ENCODE measurements at places on chromosomes 5 and 9. TPM values are rescaled to one million over a fixed set of nuclear protein-coding genes. Genes with fewer than 3 reads are reported as not detected.

Gene PRDM12
- total RNA-seq: not detected

Gene RANBP6
- 9.5 TPM for total RNA-seq

Gene EIF4E1B
- total RNA-seq: not detected

Gene DOCK2
- 14.5 TPM for total RNA-seq

Gene ARRDC3
- total RNA-seq: 54.6 TPM

Gene PARP8
- total RNA-seq: 14.4 TPM

All from esophagus squamous epithelium (tissue), 5 donors.